ENCODE measurements at places on chromosomes 6 and 20.

GRCh38 chr20:48247961-48248360 lies 462.7 kb upstream of the SULF2 start:
- DNase-seq, result no peak

DNA sequence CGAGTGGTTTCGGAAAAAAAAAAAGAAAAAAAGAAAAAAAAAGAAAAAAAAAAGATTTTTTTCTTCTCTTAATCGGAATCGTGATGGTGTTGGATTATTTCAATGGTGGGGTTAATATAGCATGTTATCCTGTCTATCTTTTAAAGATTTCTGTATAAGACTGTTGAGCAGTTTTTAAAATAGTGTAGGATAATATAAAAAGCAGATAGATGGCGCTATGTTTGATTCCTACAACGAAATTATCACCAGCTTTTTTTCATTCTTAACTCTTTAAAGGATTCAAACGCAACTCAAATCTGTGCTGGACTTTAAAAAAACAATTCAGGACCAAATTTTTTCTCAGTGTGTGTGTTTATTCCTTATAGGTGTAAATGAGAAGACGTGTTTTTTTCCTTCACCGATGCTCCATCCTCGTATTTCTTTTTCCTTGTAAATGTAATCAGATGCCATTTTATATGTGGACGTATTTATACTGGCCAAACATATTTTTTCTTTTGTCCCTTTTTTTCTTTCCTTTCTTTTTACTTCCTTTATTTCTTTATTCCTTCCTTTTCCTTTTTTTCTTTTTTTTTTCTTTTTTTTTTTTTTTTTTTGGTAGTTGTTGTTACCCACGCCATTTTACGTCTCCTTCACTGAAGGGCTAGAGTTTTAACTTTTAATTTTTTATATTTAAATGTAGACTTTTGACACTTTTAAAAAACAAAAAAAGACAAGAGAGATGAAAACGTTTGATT lies 3.6 kb downstream of the SOX4 start:
- peak; percentile 24 for DNase-seq

DNA sequence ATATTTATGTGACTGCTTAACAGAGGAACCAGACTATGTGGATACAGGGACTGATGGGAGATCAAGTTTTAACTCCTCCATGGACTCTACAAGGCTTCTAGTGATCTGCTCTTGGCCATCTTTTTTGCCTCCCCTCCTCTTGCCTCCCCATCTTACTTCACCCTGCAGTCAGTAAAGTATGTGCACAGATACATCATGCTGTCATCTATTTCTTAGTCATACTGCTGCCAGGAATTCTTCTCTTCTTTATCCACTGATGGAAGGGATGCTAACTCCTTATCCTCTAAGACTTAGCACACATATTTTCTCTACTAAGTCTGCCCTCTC lies 27.6 kb upstream of the FAM83C start:
- peak; percentile 87 for DNase-seq

DNA sequence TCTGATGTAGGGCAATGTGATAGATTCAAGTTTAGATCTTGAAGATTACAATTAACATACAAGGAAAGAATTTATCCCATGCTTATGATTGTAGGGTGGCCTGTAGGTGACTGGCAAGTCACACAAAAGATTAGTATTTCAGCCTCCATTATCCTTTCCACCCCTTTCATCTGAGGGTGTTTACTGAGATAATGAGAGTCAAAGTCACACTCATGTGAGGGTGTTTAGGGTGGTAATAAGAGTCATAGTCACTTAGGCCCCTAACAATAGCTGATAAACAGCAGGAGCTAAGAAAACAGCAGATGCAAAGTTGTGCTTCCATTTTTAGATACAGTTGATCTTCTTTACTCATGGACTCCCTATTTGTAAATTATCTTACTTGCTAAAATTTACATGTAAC lies 11.4 kb downstream of the FAM184A start:
- DNase-seq, result no peak

DNA sequence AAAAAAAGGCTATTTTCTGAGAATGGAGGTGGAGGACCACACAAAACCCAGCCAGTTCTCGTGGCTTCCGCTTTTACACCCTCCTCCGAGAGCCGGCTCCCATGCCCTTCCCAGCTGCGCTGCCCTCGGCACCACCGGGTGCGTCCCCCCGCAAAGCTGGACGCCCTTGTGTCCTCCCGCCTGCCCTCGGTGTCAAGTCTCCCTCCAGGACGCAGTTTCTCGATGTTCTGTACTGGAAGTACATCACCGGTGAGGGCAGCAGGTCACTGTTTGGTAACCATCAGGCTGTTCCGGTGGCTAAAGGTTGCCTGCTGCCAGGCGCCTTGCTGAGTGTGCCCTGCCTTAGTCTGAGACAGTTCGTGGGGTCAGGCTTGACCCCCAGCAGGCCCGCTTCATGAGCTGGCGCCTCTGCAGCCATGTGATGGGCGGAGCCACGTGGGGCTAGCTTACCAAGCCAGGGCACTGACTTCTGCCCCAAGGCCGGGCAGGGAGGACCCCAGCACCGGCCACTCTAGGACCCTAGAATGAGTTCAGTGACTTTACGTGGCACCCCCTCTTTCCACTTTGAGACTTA lies 34.6 kb downstream of the RREB1 start:
- DNase-seq, result no peak

GRCh38 chr6:11628562-11628961 lies 91.0 kb downstream of the TMEM170B start:
- no peak for DNase-seq

- no peak for DNase-seq
These were observed 51.9 kb upstream of the MRPS10 start for GRCh38 chr6:42269553-42269952.

DNA sequence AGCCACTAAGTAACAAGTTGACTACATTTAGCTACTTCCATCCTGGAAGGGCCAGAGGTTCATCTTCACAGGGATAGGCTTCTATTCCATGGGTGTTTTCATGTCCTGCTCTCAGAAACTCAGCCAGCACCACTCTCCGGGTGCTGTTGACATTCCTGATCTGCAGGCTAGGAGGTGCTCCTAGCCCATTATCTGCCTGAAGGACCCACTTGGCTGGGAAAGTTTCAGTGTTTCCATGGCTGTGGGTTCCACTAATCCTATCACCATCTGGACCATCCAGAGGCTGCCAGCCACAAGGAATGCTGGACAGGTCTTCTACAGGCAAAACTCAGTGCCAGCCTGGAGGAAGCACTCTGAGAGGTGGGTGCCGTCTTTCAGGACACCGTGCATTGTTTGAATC lies 45.2 kb downstream of the HLA-G start:
- DNase-seq, result no peak

DNA sequence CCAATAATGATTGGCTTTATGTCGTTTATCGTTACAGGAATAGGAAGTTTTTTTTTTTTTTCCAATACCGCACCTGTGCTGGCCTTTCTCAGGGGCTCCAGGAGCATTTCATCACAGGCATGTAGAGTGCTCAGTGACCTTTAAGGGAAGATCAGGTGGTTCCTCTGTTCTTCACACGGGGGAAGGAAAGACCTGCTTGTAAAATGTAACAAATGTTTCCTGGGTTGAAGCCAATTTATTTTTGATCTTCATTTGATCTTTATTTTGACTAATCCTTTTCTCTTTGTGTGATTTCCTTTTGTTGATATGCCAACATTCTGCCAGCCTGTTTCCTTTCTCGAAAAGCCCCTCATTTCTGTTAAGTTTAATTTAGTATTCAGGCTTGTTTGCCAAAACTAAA lies 61.9 kb upstream of the HBS1L start:
- no peak for DNase-seq

DNA sequence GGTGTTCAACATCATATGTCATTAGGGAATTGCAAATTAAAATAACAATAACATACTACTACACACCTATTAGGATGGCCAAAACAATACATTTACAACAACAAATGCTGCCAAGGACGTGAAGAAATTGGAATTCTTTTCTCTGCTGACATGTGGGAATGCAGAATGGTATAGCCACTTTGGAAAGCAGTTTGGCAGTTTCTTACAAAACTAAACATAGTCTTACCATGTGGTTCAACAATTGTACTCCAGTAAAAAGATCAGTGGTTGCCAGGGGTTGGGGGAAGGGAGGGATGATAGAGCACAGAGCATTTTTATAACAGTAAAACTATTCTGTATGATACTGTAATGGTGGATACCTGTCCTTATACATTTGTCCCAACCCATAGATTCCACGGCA lies 12.3 kb upstream of the CFAP206 start:
- DNase-seq, result no peak

- DNase-seq, result no peak
These were observed 66.0 kb upstream of the ADGRG6 start for GRCh38 chr6:142235791-142236190.

- no peak for DNase-seq
These were observed 156.1 kb downstream of the DLL1 start for GRCh38 chr6:170134471-170135440.

DNA sequence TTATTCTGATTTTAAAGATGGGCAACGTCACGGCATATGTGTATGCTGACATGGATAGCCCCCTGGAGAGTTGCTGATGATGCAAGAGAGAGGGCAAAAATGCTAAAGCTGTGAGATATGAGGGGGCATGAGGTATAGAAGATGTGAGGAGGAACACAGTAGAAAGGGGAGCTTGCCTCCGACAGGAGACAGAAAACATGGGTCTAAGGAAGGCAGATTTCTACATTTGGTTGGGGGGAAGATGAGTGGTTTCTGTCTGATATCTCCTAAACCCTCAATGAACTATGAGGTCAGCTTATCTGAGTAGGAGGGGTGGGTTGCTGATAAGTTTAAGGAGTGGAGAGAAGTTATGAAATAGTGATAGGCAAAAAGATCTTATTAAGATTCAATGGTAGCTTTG lies 6.0 kb downstream of the RNF24 start:
- DNase-seq, result no peak

DNA sequence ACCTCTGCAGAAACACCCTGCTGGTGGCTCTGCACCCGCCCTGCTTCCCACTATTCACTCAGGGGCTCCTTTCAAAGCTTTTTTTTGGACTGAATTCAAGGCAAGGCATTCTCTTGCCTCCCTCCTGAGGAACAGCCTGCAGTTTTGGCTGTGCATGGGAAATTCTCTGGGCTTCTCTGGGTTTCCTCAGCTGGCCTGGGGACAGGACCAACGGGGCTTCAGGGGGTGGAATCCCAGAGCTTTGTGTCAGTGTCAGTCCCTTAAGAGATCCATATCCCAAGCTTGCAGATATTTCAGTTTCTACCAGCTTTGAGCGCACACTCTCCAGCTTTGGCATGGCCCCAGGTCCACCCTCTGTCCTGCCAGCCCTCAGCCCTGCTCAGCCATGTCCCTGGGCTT lies 2.0 kb downstream of the SCRT2 start:
- DNase-seq, result no peak

- peak; percentile 88 for DNase-seq
These were observed 127.4 kb downstream of the C6orf118 start for GRCh38 chr6:165181951-165182414.

GRCh38 chr6:26571592-26572296 lies 25.0 kb upstream of the ABT1 start:
- peak; percentile 78 for DNase-seq

DNA sequence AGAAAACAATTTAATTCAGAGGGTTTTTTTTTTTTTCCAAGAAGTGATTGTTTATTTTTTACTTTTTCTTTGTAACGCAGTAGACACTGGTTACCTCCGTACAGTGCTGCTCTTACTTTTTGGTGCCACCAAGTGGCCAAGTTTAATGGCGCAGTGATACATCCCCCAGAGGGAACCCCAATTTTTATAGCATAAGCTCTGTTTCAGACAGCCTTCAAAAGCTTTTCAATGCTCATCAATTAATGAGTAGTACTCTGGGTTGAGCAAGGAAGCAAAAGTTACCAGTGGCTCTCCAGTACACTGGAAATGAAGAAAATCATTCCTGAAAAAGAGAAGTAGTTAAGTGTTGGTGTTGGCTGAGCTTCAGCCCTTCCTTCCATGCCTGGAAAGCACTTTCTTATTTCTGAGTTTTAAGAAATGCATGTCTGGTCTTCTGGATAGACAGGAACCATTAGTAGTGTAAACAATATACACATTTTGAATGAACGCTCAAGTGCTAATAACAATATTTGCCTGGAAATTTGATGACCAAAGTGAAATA lies 129.1 kb upstream of the SMLR1 start:
- peak; percentile 60 for DNase-seq

DNA sequence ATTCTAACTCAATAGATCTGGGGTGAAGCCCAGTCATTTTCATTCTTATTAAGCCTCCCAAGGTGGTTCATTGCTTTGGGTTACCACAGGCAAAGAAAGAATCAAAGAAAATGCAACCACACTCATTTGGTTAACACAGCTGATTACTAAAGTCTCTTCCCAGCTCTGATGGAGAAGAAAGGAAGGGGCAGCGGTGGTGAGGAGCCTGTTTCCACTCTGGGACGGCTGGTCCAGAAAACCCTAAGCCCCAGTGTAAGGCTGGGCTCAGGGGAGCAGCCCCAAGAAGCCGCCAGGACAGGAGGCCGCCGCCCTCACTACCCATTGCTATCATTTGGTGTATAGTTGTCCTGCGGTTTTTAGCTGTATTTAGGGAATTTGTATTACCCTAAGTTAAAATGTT lies 226.9 kb downstream of the CD83 start:
- DNase-seq, result no peak

GRCh38 chr6:94636780-94637385 lies 940.5 kb upstream of the MANEA start:
- peak; percentile 10 for DNase-seq

DNA sequence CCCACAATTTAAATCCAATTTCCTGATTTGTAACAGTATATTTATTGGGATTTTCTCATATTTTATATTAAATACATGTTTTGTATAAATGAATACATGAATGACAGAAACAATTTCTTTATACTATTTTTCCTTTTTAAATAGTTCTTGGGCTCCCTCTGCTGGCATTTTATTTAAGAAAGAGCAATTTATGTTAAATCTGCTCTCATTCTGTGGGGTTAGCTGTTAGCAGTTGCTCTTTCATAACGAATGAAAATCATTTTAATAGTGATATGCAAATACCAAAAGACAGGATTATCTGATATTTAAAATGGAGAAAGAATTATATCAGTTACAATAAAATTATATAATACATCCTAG lies 118.3 kb downstream of the RALGAPA2 start:
- peak; percentile 26 for DNase-seq

GRCh38 chr20:60403105-60403741 lies 445.0 kb downstream of the CDH26 start:
- no peak for DNase-seq

DNA sequence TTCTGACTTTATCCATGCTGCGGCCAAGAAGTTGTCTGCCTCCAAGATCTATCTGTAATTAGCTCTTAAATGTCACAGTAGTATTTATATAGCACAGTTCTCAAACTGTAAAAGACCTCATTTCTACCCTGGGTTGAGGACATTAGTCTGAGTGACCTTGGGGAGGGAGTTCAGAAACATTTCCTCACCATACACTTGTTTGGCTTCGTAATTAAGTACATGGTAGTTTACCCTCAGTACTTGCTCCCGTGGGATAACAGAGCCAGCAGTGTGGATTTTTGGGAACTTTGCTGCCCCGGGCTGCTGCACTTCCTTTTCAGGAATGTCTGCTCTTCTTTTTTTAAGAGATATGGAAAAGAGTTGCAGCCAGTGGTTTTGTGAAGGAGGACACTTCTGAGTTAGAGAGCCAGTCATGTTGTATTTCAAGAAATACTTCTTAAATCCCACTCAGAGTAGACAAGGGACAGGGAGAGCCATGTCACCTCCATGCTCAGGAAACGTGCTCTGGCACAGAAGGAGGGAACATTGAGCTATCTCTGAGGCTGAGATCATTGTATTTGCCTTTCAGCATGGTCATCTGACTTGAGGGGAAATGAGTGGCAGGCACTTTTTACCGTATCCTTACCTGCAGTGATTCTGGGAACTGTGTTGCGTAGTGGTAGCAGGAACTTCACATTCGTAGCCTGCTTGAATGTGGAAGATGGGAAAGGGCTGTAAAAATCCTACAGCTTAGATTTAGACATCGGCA lies 33.6 kb downstream of the RPRD1B start:
- no peak for DNase-seq

GRCh38 chr6:154954347-154954746 lies 40.8 kb upstream of the TIAM2 start:
- no peak for DNase-seq

Data from RWPE1 (cell line).